ENCODE measurements at places on chromosomes 4 and X.

DNA sequence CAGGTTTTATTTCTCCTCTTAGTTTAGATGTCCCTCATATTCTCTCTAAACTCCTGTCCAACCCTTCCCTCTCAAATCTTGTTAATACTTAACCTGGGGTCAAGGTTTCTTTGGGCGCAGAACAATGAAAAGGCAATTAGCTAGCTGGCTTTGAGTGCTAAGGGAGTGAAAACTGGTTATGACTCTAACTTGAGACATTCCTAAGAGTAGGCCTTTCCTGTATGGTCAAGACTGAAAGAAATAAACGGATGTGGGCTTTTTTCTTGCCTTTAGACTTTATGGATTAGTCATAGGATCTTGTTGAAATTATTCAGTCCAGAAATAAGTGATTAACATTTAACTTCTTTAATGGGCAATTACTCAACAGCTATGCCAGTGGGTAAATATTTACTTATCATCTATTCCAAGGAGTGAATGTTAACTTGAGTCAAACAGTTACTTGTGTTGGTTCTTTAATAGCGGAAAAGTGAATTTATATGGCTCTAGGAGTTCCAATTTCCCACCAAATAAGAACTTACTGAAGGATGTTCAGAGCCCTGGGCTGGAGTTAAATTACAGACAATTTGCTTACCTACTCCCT lies 141.7 kb upstream of the SCML1 start:
- DNase-seq = no peak

GRCh38 chr4:3451956-3452355 lies 10.2 kb downstream of the HGFAC start:
- DNase-seq = no peak

GRCh38 chrX:20315140-20315539 lies 48.4 kb upstream of the RPS6KA3 start:
- DNase-seq = peak; percentile 3

- no peak for DNase-seq
These were observed 2614.2 kb downstream of the PCDH7 start for GRCh38 chr4:33334416-33334815.

- no peak for DNase-seq
These were observed 122.6 kb downstream of the SORBS2 start for GRCh38 chr4:185689407-185689806.

GRCh38 chrX:142891046-142891445 lies 134.7 kb upstream of the SPANXN4 start:
- DNase-seq = no peak

- no peak for DNase-seq
These were observed 16.3 kb downstream of the PROM1 start for GRCh38 chr4:16067515-16067914.

DNA sequence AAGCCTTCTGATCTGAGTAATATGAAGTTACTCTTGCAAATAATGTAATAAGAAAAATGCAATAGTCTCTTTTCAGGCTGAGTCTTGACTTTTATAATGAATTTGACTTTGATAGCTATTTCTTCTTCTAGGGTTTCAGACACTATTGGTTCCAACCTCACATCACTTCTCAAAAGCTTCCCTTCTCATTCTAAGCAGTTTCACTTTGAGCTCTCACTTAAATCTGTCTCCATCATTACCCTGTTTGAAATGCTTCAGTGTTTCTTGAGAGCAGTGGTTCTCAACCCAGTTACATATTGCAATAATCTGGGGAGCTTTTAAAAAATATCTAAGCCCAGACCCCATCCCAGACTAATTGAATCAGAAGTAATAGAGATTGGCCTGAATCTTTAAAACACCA lies 40.5 kb upstream of the BMP2K start:
- no peak for DNase-seq
